ENCODE measurements at places on chromosomes 1 and 21. TPM values are rescaled to one million over a fixed set of nuclear protein-coding genes. Genes with fewer than 3 reads are reported as not detected.

The PEAR1 gene
- polyA plus RNA-seq = 16.7 TPM

The CNIH4 gene
- polyA plus RNA-seq = 60.4 TPM

The FTCD gene
- 15.1 TPM for polyA plus RNA-seq

The LCE3E gene
- not detected for polyA plus RNA-seq

DNA sequence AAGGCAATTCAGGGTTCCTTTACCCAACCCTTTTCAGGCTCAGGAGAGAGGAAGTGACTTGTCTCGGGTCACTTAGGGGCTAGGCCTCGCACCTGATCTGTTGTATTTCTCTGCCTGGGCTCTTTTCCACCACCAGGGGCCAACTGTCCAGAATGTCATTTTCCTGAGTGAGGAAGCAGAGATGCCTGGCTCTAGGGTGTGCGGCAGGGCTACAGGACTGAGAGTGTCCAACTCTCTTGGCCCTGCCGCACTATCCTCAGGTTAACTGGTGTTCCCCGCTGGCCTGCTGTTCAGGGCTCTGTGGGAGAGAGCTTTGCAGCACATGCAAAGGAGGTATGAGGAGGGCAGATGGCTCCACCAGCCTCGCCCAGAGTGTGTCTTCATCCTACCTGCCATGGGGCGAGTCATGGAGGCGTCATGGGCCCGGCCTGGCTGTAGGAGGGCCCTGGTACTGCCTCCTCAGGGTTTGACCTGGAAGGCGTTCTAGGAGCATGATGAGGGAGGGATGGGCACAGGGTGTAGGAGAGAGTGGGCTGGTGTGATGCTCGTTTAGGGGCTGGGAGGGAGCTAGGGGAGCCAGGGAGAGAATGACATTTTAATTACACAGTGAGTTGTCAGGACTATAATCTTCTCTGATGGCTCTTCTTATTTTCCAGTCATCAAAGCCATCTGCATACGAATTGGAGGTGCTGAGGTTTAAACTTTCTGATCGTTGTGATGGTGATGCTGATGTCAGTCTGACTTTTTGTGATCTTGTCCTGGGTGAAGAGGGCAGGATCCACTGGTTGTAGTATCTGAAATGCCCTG is 128.3 kb downstream of the NOS1AP start:
- DNase-seq = no peak

- DNase-seq = no peak
Observed at GRCh38 chr1:72062584-72062983, 219.8 kb downstream of the NEGR1 start.

DNA sequence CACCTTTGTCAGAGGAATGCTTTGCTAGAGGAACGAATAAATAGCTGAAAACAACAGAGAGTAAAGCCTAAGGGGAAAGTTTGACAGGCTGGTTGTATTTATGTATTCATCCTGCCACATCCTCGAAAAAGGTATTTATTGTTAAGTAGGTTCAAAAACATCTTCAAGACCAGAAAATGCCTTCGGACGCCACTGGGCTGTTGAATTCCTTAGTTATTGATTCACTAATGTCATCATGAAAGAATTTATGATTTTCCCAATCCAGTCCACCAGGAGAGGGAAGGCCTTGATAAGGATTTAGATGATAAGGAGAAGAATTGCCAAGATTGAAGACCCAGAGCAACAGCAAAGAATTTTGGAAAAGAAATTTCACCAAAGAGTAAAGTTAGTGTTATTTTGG is 35.2 kb upstream of the MAB21L3 start:
- DNase-seq = no peak

Data from right renal cortex interstitium (tissue), 3 donors.